Left colon (tissue), 2 donors: ENCODE measurements at places on chromosomes 12 and 14. TPM values are rescaled to one million over a fixed set of nuclear protein-coding genes. Genes with fewer than 3 reads are reported as not detected.

- no peak for DNase-seq
These were observed 6.0 kb upstream of the CALCOCO1 start for GRCh38 chr12:53733051-53733806.

The PTPN21 gene
- total RNA-seq, result 31.8 TPM

DNA sequence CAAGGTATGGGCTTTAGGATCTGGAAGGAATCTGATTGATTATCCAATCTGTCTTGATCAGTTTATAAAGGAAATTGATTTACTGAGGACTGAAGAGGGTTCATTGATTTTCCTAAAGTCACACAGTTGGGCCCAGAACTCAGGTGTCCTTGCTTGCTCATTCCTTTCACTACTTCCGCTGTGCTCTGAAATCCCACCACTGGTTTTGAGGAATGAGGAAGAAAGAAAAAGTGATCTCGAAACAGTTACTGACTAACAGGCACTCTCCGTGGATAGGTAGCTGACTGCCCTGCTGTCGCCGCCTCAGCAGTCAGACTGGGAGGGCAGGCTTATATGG, at the start of gene FITM1:
Gene FITM1, plus strand, starts transcription at position 280 of the 337 bp plus-strand sequence. CDS start 905 bp downstream, outside the sequence.
- no peak for DNase-seq

GRCh38 chr12:69686731-69687130, 12.4 kb downstream of the BEST3 start:
- no peak for DNase-seq
